Aorta (tissue), 5 donors: ENCODE measurements at places on chromosomes 11 and 22.

DNA sequence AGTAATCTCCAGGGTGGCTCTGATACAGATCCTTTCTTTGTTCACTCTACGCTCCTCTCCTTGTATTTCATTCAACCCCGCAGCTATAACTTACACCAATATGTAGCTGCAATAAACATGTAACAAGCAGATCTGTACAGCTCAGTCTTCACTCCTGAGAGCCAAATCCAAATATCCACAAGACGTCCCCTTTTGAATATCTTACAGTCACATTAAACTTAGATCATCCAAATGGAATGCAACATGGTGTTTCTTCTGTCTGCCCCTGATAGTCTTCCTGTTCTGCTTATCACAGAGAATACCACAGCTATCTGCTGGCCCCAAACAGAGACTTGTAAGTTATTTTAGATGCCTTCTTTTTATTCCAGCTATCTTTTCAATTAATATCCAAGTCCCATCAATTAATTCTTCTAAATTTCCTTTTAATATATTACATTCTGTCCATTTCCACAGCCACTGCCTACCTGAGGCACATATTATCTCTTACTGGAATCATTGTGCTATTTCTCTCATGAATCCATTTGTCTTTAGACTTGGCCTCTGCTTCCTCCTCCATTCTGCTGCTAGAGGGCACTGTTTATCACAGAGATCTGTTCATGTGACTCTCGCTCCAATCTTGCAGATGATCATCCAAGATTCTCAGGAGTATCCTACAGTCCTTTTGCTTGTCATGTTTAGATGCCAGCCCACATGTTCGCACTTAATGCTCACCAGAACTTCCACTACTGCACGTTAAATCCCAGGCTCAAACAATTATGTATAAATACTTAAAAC lies 908.6 kb downstream of the NTM start:
- DNase-seq = no peak

DNA sequence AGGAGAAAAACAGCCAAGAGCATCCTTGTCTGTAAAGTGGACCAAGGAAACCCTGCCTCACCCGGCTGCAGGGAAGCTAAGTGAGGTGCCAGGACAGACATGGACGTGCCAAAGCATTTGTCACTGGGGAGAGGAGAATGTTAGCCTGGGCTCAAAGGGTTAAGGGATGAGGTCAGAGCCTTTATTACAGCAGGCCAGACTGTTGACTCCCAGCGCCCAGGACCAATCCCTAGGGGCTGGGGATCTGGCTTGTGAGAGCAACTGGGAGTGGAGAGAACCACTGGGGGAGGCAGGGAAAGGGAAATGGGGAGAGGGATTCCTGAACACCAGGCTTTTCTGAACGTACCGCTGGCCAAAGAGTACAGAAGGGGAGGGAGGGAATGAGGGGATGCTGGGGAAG lies 2.6 kb downstream of the CHRM1 start:
- peak; percentile 51 for DNase-seq

DNA sequence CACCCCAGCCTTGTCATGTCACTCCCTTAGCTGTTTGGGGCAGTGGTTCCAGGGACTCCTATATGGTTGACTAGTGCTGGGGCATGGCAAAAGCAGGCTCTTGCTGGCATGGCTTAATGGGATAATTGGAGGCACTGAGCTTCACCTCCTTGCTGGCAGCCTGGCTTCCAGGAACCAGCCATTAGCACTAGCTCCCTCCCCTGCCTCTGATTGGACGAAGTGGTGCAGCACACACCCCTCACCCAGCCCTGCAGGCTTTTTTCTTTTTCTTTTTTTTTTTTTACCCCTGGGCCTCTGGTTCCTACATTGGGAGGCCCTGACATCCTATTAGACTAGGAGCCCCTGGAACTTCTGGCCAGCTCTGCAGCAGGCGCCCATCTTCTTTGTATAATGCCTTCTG lies 18.6 kb downstream of the PHLDB1 start:
- peak; percentile 26 for DNase-seq

DNA sequence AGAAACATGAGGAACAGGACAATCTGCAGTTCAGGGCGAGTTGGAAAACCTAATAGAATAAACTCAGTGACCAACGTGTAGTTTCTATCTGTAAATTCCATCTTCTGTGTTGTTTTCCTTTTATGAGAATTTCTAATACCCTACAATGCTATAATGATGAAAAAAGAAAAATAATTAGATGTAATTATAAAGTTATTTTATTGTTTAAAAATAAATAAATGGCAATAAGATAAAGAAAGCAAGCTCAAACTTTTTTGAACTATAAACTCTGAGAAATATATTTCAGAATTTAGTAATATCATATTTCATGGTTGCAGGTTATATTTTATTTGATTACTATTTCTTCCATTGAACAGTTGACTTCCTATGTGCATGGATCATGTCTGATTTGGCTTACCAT lies at the start of gene OR5I1:
TSS of gene OR5I1 (minus strand) at position 101 of the 400 bp plus-strand sequence. CDS start at position 101, 0 bp downstream.
- no peak for DNase-seq

- DNase-seq = peak; percentile 8
These were observed 3.9 kb downstream of the MALAT1 start for GRCh38 chr11:65502555-65503367.

DNA sequence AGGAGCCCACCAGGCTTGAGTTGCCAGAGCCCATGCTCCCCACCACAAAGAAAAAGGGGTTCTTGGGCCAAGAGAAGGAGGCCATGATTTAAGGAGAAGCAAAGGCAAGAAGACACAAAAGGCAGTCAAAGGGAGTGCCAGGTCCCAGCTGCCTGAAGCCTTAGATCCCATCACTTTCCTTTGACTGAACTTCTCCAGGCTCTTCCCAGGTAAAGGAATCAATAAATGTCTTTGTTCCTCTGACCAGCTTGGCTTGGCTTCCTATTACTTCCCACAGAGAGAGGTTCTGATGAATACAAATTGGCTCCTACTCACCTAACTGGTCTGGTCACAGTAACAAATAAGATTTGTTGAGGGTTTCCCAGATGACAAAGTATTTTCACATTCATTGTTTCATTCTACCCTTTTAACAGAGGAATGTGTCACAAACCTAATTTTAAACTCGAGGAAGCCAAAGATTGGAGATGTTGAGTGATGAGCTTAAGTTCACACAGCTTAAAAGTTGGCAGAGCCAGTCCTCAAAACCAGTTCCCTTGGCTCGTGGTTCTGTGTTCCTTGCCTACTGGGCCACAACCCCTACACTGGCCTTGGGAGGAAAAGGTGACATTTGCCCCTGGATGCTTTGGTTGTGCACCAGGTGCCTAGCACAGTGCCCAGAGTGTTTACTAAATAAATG lies 96.4 kb upstream of the SESN3 start:
- no peak for DNase-seq
